ENCODE measurements at places on chromosomes 5 and 9. TPM values are rescaled to one million over a fixed set of nuclear protein-coding genes. Genes with fewer than 3 reads are reported as not detected.

GRCh38 chr9:98839724-98840123 is 32.3 kb downstream of the GALNT12 start:
- no peak overlapping the region for H3K4me3 ChIP-seq
- H3K27me3 ChIP-seq = no peaks in the 10 kb centered on the region
- no peaks in the 10 kb centered on the region for H3K36me3 ChIP-seq
- no peaks in the 10 kb centered on the region for H3K4me1 ChIP-seq

DNA sequence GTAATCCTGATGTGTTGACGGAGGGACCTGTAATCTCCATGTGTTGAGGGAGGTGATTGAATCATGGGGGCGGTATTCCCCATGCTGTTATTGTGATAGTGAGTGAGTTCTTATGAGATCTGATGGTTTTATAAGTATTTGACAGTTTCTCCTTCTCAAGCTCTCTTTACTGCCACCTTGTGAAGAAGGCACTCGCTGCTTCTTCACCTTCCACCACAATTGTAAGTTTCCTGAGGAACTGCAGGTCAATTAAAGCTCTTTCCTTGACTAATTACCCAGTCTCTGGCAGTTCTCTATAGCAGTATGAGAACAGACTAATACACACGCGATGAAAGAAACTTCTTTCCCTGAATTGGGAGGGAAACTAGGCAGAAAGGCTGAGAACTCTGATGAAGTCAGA is 141.1 kb upstream of the RAD23B start:
- no peak overlapping the region for H3K4me3 ChIP-seq
- H3K36me3 ChIP-seq = no peaks in the 10 kb centered on the region
- DNase-seq = no peak
- H3K27ac ChIP-seq = no peak overlapping the region

Gene ENTPD2
- 0.87 TPM for total RNA-seq

Gene LURAP1L
- total RNA-seq = 37.7 TPM

- no peak for DNase-seq
- H3K36me3 ChIP-seq = no peaks in the 10 kb centered on the region
Measured at GRCh38 chr5:10339058-10339811, 14.3 kb upstream of the MARCHF6 start.
